ENCODE measurements at places on chromosomes 5 and 9.

GRCh38 chr5:93598091-93599000 lies 15.3 kb downstream of the NR2F1 start:
- DNase-seq = no peak

DNA sequence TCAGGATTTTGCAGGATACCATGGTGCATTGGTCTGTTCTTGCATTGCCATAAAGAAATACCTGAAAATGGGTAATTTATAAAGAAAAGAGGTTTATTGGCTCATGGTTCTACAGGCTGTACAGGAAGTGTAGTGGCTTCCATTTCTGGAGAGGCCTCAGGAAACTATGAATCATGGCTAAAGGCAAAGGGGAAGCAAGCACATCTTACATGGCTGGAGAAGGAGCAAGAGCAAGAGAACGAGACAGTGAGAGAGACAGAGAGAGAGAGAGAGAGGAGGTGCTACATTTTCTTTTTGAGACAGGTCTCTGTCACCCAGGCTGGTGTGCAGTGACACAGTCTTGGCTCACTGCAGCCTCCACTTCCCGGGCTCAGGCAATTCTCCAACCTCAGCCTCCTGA lies 43.9 kb downstream of the P4HA2 start:
- no peak for DNase-seq

DNA sequence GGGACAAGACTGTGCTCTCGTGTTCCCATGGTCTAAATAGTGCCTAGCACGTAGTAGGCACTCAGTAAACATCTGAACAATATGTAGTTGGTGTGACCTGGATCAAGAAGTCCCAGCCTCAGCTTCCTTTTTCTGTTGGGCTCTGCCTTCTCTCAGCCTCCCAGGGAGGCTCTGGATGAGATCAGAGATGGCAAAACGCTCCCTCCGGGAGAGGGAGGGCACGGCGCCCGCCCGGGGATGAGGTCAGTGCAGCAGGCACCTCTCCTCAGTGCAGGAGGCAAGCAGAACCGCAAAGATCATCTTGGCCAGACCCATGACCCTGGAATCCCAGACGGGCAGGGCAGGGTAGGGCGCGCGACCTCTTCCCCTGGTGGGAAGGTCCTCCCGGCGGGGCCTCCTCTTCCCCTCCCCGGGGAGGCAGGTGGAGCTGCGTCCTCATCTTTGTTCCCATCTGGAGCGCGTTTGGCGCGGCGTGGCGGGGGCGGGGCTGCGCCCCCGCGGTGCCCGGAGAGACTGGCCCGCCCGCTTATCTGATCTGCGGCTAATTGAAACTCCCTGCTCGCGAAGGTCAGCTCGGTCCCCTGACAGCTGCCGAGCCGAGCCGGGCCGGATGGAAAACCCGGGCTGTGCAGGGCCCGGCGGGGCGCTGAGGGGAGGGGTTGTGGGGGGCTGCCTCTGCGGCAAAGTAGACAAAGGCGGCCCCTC lies 60.9 kb downstream of the CXXC5 start:
- no peak for DNase-seq

DNA sequence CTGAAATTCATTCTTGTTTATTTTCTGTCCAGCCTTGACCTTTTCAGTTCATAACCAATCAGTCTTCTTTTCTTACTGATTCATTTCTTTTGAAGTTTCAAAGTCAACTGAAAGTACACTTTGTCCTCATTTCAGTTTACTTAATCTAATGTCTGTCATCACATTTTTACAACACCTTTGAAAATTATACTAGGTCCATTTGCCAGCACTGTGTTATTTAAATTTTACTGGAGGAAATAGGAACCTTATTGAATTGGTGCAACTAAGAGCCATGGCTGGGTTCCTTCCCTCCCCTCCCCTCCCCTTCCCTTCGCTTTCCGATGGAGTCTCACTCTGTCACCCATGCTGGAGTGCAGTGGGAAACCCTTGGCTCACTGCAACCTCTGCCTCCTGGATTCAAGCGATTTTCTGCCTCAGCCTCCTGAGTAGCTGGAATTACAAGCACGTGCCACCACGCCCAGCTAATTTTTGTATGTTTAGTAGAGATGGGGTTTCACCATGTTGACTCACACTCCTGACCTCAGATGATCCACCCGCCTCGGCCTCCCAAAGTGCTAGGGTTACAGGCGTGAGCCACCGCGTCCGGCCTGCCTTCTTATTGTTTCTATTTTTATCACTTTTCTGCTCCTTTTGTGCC lies 6.3 kb downstream of the RMI1 start:
- no peak for DNase-seq

GRCh38 chr5:33824516-33825195 lies 67.1 kb downstream of the ADAMTS12 start:
- DNase-seq = no peak

GRCh38 chr9:127854184-127854806 lies at the start of gene ENG:
TSS of gene ENG (minus strand) at chr9:127854658. CDS start at chr9:127854355, 303 bp downstream.
- DNase-seq = no peak
